H9 (cell line): ENCODE measurements at places on chromosomes 6 and 20. TPM values are rescaled to one million over a fixed set of nuclear protein-coding genes. Genes with fewer than 3 reads are reported as not detected.

RBPJL gene
- 0.28 TPM in 1 of 2 replicates, not detected in the other for total RNA-seq

E2F1 gene
- total RNA-seq = 57.9 and 58.7 TPM in 2 replicates

ACAT2 gene
- 155 and 156 TPM in 2 replicates for total RNA-seq

MYL9 gene
- 217 and 218 TPM in 2 replicates for total RNA-seq

MYCT1 gene
- 0.09 and 0.17 TPM in 2 replicates for total RNA-seq

SLC52A3 gene
- 3.2 and 3.3 TPM in 2 replicates for total RNA-seq

BLOC1S5 gene
- 12.2 and 15.6 TPM in 2 replicates for total RNA-seq

BCAS1 gene
- 0.15 and 0.37 TPM in 2 replicates for total RNA-seq

CYP24A1 gene
- not detected in 2 replicates for total RNA-seq

MUC21 gene
- total RNA-seq = not detected in 2 replicates

ELOVL2 gene
- 0.46 and 0.57 TPM in 2 replicates for total RNA-seq

MROH8 gene
- 0.79 and 0.90 TPM in 2 replicates for total RNA-seq

NKX2-2 gene
- total RNA-seq = 0.11 TPM in 1 of 2 replicates, not detected in the other

IMPG1 gene
- not detected in 2 replicates for total RNA-seq

PROKR2 gene
- 0.44 and 0.46 TPM in 2 replicates for total RNA-seq

GABRR1 gene
- total RNA-seq = 0.26 and 0.33 TPM in 2 replicates

PTCRA gene
- not detected in 2 replicates for total RNA-seq

ACTL10 gene
- 0.46 and 0.55 TPM in 2 replicates for total RNA-seq

HMGA1 gene
- 2,116 and 2,191 TPM in 2 replicates for total RNA-seq

RFX6 gene
- not detected in 2 replicates for total RNA-seq

TNXB gene
- total RNA-seq = 5.0 and 5.2 TPM in 2 replicates

FERMT1 gene
- 9.6 and 9.7 TPM in 2 replicates for total RNA-seq

TRIM40 gene
- total RNA-seq = not detected in 2 replicates

CST1 gene
- total RNA-seq = 1.7 and 1.9 TPM in 2 replicates

POU3F2 gene
- total RNA-seq = 0.09 and 0.15 TPM in 2 replicates

ATAT1 gene
- total RNA-seq = 19.6 and 20.1 TPM in 2 replicates

OPRM1 gene
- not detected in 2 replicates for total RNA-seq
